ENCODE measurements at places on chromosomes 2 and 18. TPM values are rescaled to one million over a fixed set of nuclear protein-coding genes. Genes with fewer than 3 reads are reported as not detected.

- no peak for DNase-seq
These were observed 14.9 kb downstream of the LPIN2 start for GRCh38 chr18:2997846-2998564.

DNA sequence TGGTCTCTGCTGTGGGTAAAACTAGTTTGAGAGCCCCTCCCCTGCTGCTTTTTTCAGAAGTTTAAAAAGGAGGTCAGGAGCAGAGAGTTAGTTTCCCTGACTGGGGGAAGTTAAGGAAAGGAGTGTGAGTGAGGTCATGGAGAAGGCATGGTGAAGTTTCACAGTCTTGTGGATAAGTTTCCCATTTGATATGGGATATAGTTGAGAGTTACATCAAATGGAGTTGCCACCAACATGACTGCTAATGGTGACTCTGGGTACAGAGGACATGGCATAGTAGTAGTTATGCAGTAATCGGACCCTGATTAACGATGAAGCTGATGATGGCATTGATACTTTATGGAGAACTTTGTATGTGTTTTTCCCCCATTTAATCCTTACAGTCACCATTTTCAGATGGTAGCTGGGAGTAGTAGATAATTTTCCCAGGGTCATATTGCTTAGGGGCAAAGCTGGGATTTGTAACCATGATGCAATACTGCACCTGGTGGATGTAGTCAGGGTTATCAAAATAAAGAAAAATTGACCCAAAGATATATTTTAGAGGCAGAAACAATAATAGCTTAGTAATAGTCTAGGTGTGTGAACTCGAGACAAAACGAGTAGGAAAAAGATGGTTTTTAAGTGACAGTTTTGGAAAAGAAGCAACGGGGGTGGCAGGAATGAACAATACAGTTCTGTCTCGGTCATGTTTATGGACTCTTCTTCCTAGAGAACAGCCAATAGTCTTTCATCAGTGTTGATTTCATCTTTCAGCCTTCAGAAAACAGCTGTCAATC is 74.6 kb downstream of the FMNL2 start:
- DNase-seq = no peak

GRCh38 chr2:63440612-63441011 is 147.7 kb downstream of the WDPCP start:
- DNase-seq = no peak

DNA sequence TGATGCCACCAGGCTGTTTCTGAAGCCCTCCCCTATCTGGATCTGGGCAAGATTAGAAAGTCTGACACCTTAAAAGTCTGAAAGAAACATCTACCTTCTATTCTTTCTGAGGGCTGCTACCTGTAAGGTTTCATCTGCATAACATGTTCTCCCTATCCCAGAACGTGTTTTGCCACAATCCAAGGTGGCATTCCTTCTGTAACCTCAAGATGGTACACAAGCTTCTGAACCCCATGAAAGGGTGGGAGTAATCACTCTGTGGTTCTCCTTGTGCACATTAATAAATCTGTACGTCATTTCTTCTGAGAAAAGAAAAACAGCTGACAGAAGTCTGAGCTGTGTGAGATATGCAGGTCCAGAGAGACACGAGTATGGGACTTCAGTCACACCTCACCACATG is 41.8 kb upstream of the MSH6 start:
- DNase-seq = no peak

DNA sequence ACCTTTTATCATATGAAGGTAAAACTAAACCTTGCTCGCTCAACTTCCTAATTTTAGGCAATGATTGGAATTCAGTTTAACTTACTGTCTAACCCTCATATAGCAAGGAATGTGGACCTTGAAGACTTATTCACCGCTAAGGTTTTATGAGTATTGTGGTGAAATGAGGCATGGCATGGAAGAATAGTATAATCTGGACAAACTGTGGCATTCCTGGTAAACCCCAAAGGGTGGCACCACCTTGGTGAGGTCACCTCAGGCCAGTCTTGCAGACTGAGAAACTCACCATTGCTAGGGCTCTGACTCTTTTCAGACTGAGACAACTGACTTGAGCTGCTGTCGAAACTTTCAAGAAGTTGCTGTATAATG is 51.1 kb upstream of the EHBP1 start:
- DNase-seq = no peak

DNA sequence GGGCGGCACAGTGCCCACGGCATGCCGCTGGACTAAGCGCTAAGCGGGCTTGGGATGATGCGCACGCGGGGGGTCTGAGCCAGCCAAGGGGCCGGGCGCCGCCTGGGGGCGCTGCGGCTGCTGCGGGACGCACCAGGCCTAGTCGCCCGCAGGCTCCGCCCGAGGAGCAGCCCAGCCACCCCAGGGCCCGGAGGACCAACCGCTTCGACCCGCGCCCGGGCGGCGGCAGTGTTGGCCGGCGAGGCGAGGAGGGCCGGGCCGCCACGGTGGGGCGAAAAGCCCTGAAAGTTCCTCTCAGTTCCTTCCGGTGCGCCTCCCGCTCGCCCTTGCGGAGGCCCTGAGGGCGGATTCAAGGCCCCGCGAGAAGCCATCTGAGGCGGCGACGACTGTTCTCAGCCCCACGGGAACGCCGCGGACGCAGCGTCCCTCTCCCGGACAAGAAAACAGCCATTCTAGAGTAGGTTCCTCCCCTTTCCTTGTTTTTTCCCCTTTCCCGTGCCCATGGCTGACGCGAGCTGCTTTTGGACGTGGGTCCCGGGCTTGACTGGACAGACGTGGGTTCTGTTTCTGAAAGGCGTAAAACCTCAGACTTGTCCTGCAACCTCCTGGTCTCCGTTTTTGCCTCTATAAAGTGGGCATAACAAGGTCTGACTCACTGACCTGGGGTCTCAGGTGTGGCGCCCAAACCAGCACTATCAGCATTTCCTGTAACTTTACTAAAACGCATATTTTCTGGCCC is at the start of gene ANKAR:
ANKAR (plus strand) TSS at position 297 of the 739 bp plus-strand sequence. CDS start 1,821 bp downstream, outside the sequence.
- peak; percentile 87 for DNase-seq

BOLL gene
- total RNA-seq = not detected
